DND-41 (cell line): ENCODE measurements at places on chromosomes 7 and 10.

- DNase-seq = no peak
- H3K27me3 ChIP-seq = no peaks in the 10 kb centered on the region
- H3K27ac ChIP-seq = no peak overlapping the region
- no peaks in the 10 kb centered on the region for H3K36me3 ChIP-seq
Observed at GRCh38 chr7:118826246-118826645, 601.7 kb downstream of the ANKRD7 start.

DNA sequence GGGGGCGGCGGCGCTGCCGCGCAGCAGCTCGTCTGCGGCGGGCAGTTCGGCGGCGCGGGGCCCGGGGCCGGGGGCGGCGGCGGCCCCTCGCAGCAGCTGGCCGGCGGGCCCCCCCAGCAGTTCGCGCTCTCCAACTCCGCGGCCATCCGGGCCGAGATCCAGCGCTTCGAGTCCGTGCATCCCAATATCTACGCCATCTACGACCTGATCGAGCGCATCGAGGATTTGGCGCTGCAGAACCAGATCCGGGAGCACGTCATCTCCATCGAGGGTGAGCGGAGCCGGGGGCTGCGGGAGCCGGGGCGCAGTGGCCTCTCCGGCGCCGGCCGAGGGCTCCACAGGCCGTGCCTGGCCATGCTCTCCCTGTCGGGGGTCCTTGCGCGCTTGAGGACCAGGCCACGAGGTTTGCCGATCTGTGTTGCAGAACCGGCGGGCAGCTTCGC lies 548 bp downstream of the AGAP3 start:
- peaks cover 4% of the 10 kb centered on the region; the same call in 1 of the 2 replicates for H3K36me3 ChIP-seq
- H3K27ac ChIP-seq = no peak overlapping the region
- H3K4me1 ChIP-seq = peaks cover 45% of the 10 kb centered on the region
- no peak for DNase-seq
- H3K4me3 ChIP-seq = peak overlapping the region; percentile 60

GRCh38 chr7:67343114-67343513 lies 346.5 kb downstream of the TYW1 start:
- no peak for DNase-seq
- H3K27ac ChIP-seq = no peak overlapping the region
- H3K36me3 ChIP-seq = peaks cover 11% of the 10 kb centered on the region; the same call in 1 of the 2 replicates
- no peak overlapping the region for H3K4me3 ChIP-seq
- H3K27me3 ChIP-seq = no peaks in the 10 kb centered on the region
- H3K4me1 ChIP-seq = no peaks in the 10 kb centered on the region

DNA sequence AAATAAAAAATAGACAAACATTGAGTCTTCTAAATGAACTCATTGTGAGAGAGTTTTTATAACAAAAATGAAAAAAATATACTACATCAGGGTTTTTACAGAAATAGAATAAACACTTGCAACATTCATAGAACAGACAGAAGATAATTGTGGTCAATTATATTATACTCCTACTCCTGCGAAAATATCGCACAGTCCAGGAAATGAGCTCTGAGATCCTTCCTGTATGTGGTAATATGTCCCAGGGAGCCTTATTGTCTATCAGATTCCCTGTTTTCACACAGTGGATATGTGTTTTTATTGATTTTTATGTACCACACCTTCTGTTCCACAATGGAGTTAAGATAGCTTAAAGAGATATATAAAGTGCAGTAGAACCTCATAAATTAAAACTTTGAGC lies 27.5 kb upstream of the RELN start:
- no peak overlapping the region for H3K4me3 ChIP-seq
- H3K27me3 ChIP-seq = no peaks in the 10 kb centered on the region
- no peaks in the 10 kb centered on the region for H3K36me3 ChIP-seq
- DNase-seq = no peak
- no peak overlapping the region for H3K27ac ChIP-seq

- no peaks in the 10 kb centered on the region for H3K27me3 ChIP-seq
- DNase-seq = no peak
- H3K27ac ChIP-seq = no peak overlapping the region
- H3K36me3 ChIP-seq = no peaks in the 10 kb centered on the region
Observed at GRCh38 chr7:82964150-82964882, 198.4 kb downstream of the PCLO start.

DNA sequence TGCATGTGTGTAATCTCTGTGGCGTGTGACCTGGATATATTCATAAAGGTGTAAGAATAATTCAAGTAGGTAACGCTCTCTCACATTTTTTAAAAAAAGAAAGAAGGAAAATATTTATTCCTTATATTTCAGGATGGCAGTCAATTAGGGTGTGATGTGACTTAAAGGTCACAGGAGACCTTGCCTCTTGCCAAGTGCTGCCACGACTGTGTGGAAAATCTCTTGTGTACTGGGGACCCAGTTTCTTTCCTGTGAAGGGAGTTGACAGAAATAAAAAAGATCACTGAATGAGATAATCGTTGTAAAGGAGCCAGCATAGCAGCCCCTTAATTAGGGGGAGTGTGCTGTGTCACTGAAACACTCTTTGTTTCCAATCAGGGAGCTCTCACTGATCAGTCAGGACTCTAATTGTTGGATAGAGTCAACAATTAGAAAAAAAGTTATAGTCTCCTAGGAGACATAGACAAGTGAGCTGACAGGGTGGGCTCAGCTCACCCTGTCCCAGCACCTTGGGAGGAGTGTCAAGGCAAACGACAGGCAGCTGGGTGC lies 31.1 kb downstream of the PTPRE start:
- no peak overlapping the region for H3K4me3 ChIP-seq
- H3K27me3 ChIP-seq = peaks cover 9% of the 10 kb centered on the region
- H3K4me1 ChIP-seq = no peaks in the 10 kb centered on the region
- no peak overlapping the region for H3K27ac ChIP-seq
- no peak for DNase-seq
- no peaks in the 10 kb centered on the region for H3K36me3 ChIP-seq

DNA sequence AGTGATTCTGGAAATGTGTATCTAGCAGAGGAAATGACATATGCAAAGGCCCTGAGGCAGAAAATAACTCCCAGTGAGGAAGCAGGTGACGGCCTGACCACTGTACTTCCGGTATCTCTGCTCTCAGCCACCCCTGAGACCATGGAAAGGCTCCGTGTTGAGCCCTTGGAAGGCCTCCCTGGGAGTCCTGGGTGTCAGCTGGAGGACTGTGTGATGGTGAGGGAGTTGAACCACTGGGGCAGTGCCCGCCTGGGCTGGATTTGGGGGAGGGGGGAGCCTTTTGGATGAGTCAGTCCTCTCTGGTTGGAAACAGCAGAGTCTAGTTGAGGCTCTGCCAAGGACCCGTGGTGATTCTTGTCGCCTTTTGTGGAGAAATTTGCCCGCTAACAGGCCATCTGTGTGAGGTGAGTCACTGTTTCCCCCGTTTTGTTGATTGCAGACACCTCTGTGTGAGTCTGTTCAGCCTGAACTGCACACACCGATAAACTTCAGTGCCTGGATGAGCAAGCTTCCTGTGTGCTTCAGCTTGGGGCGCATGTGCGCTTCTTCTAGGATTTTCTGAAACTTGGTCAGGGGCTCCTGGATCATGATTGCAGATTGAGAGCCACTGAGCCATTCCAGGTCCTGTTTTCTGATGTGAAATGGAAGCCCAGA lies 98.6 kb downstream of the GRK5 start:
- peaks cover 4% of the 10 kb centered on the region for H3K27me3 ChIP-seq
- H3K4me3 ChIP-seq = no peak overlapping the region
- peak; percentile 83 for DNase-seq
- peaks cover 60% of the 10 kb centered on the region for H3K4me1 ChIP-seq
- peak overlapping the region; percentile 77 for H3K27ac ChIP-seq
- no peaks in the 10 kb centered on the region for H3K36me3 ChIP-seq

GRCh38 chr7:4248295-4248694 lies 433.8 kb upstream of the FOXK1 start:
- no peaks in the 10 kb centered on the region for H3K36me3 ChIP-seq
- DNase-seq = no peak
- no peak overlapping the region for H3K4me3 ChIP-seq
- H3K27me3 ChIP-seq = no peaks in the 10 kb centered on the region
- no peaks in the 10 kb centered on the region for H3K4me1 ChIP-seq

- H3K4me3 ChIP-seq = no peak overlapping the region
- H3K36me3 ChIP-seq = no peaks in the 10 kb centered on the region
- no peaks in the 10 kb centered on the region for H3K4me1 ChIP-seq
Observed at GRCh38 chr10:132111121-132111731, 45.5 kb downstream of the JAKMIP3 start.

DNA sequence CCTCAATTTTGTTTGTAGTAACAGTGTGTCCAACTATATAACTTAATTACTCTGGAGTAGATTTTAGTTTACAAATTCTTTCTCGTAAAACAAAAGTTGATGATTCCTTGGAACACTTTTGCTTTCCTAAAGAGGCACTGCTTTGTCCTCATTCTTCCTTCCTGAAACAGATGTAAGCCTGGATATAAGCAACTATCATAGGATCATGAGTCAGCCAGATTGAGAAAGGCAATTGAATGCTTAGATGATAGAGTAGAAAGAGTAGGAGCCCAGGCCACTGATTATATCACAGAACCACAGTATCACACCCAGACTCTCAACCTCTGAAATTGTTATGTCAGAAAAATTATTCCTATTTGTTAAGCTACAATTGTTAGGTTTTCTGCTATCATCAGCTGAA lies 69.9 kb downstream of the TMEM106B start:
- no peak for DNase-seq
- no peak overlapping the region for H3K4me3 ChIP-seq
- H3K4me1 ChIP-seq = no peaks in the 10 kb centered on the region
- H3K27me3 ChIP-seq = no peaks in the 10 kb centered on the region
- H3K27ac ChIP-seq = no peak overlapping the region

- no peak overlapping the region for H3K27ac ChIP-seq
- DNase-seq = no peak
Observed at GRCh38 chr10:95791425-95791979, 35.5 kb downstream of the ENTPD1 start.

GRCh38 chr7:156236936-156237599 lies 403.5 kb upstream of the RNF32 start:
- H3K4me3 ChIP-seq = no peak overlapping the region
- H3K27ac ChIP-seq = no peak overlapping the region
- H3K27me3 ChIP-seq = no peaks in the 10 kb centered on the region
- no peak for DNase-seq
- no peaks in the 10 kb centered on the region for H3K36me3 ChIP-seq

- no peak for DNase-seq
- no peaks in the 10 kb centered on the region for H3K4me1 ChIP-seq
- no peaks in the 10 kb centered on the region for H3K36me3 ChIP-seq
- no peaks in the 10 kb centered on the region for H3K27me3 ChIP-seq
- H3K27ac ChIP-seq = no peak overlapping the region
Observed at GRCh38 chr10:131755200-131755599, 145.6 kb upstream of the PPP2R2D start.

DNA sequence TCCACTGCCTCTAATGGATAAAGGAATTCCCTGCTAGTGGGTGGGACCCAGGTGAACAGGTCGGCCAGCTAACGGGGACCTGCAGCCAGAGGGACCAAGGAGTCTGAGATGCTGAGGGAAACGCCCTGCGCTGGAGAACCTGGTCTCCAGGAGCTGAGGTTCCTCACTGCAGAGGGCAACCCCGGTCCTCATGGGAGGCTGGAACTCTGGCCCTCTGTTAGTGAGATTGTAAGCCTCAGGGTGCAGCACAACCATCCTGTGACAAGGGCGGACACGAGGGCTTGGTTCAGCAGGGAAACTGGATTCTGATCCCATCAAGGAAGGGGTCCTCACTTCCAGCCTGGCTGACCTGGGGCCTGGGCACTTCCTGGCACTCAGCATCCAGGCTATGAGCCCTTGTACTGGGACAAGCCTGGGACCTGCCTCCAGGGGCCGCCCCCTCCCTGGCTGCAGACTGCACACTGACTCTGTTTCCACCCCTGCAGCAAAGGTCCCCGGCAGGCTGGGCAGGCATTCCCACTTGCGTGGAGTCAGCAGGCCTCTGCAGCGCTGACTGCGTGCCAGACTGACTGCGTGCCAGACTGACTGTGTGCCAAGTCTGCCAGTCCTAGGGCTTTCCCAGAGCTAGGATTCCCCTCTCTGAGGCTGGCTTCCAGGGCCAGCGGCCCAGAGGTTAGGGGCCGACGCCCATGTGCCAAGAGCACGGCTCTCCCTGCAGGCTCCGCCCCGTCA lies 143.2 kb downstream of the MAPK8 start:
- peak; percentile 1 for DNase-seq
- no peak overlapping the region for H3K4me3 ChIP-seq
- no peaks in the 10 kb centered on the region for H3K4me1 ChIP-seq
- no peaks in the 10 kb centered on the region for H3K36me3 ChIP-seq

DNA sequence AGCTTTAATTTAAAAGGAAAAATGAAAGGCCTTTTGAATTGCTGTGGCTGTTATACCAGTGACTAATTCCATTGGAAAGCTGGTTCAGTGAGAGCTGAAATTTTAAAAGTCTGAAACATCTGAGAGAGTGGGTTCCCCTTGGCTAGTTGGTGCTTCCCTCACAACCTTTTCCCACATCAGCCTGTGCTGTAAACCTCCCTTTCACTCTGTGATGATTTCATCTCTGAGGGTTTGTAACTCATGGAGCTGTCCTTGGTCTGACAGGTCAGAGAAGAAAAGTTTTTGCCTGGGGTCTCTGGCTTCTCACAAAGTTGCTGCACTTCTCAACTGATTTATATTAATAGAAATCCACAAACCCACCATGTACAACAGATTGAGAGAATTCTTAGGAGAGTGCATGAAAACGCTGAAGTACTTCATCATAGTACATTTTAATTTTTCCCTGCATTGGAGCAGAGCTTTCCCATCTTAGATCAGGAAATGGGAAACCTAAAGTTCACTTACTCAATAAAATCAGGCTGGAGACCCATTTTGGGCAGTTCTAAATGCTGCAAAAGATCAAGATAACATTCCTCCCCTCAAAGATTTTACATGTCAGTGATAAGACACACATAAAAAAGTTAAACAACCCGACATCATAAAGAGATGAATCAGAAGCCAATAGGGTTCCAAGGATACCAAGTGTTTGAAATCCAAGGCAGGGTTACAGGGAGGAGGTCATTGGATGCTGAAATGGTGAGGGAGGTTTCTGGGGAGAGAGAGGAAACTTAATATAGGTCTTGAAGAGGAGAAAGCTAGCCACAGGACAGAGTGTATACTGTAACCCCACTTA lies 157.0 kb upstream of the MKLN1 start:
- no peaks in the 10 kb centered on the region for H3K4me1 ChIP-seq
- no peaks in the 10 kb centered on the region for H3K36me3 ChIP-seq
- no peak overlapping the region for H3K4me3 ChIP-seq
- DNase-seq = no peak

- no peaks in the 10 kb centered on the region for H3K27me3 ChIP-seq
- DNase-seq = no peak
Observed at GRCh38 chr7:1733206-1733907, 63.3 kb downstream of the ELFN1 start.

- no peaks in the 10 kb centered on the region for H3K27me3 ChIP-seq
- peaks cover 26% of the 10 kb centered on the region for H3K4me1 ChIP-seq
- H3K4me3 ChIP-seq = no peak overlapping the region
- no peaks in the 10 kb centered on the region for H3K36me3 ChIP-seq
- no peak overlapping the region for H3K27ac ChIP-seq
Observed at GRCh38 chr7:110609336-110609735, 481.6 kb upstream of the LRRN3 start.

DNA sequence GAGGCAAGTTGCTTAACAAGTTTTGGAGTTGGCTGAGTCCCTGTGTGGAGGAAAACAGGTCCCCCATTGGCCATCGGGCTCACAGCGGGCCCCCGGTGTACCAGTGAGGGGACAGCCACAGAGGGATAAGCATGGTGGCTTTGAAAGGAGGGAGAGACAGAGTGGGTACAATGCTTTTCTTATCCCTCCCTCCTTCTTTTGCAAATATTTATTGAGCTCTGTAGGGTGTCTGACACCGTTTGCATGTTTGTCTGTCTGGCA lies 2.8 kb downstream of the HTRA1 start:
- no peaks in the 10 kb centered on the region for H3K36me3 ChIP-seq
- no peak overlapping the region for H3K27ac ChIP-seq
- H3K27me3 ChIP-seq = peaks cover 3% of the 10 kb centered on the region
- no peak overlapping the region for H3K4me3 ChIP-seq
